ENCODE measurements at places on chromosomes 1 and 21.

DNA sequence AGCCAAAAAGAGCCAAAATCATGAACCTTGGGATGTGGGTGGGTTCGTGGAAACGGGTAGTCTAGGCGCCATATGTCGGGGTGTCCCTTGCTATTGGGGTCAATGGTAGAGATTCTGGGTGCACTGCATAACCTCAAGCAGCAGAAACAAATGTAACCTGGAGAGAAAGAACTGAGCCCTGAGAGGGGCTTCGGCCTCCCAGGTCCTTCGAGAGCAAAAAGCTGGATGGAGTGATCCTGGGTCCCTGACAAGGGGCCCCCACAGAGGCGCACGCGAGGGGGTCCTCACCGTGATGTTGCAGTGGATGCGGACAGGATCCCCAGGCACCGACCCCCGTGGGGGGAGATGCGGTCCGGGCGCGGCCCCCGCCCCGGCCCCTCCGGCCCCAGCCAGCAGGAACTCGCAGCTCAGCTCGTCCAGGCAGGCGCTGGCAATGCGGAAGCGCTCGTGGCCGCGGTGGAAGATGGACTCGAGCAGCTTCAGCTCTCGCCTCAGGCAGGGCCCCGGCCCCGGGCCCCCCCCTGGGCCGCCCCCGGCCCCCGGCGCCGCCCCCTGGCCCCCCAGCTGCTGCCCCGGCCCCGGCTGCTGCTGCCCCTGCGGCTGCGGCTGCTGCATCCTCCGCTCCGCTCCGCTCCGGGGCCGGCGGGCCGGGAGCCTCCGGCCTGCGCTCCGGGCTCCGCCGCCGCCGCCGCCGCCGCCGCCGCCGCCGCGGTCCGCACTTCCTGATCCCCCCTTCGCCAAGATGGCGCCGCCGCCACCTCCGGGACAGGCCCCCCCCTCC lies at the start of gene UBE2Q1:
Gene UBE2Q1, minus strand, starts transcription at position 724 of the 781 bp plus-strand sequence. Its CDS starts 109 bp downstream, at position 615.
- DNase-seq, result no peak

DNA sequence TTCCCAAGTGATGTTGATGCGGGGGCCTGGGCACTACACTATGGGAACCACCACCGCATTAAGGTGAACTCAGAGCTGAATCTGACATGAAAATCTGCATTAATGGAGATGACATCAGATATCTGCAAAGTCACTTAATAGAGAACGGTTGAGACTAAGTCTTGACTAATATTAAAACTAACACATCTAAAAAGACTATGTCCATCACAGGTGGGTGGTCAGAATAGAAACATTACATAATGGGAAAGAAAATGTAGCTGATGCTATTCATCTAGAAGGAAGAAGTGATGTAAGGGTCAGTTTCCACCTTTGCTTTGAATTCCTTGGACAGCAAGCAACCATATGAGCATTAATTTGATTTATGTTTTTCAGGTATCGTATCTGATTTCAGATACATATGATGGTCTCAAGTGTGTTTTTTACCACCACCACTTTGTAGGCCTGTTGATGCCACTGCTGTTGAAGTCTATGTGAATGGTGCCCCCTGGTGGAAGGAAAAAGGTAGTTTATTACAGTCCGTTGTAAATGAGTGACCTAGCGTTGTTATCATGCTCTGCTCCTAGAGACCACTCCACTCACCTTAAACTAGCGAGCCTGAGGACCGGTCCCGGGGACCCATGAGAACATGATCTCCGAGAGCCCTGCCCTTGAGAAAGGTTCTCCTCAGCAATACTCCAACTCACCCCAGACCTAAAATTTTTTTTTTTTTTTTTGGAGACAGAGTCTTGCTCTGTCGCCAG lies 73.5 kb downstream of the BACH1 start:
- peak; percentile 73 for DNase-seq

DNA sequence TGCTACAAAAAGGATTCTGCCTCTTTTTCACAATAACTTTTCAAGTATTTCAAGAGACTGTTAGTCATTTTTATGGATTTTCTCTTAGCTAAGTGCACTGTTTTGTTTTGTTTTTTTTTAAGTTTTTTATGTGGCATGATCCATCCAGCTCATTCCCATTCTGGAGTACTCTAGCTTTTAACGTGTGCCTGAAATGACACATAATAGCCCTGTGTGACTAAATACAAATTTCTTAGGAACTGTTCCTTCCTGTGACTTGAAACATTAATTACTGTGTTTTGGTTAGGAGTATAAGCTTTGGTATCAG lies 143.9 kb downstream of the HS2ST1 start:
- DNase-seq, result no peak

- DNase-seq, result no peak
These were observed 46.6 kb upstream of the GALNT2 start for GRCh38 chr1:230020451-230020850.

- no peak for DNase-seq
These were observed 50.6 kb downstream of the NRIP1 start for GRCh38 chr21:15014221-15014620.

DNA sequence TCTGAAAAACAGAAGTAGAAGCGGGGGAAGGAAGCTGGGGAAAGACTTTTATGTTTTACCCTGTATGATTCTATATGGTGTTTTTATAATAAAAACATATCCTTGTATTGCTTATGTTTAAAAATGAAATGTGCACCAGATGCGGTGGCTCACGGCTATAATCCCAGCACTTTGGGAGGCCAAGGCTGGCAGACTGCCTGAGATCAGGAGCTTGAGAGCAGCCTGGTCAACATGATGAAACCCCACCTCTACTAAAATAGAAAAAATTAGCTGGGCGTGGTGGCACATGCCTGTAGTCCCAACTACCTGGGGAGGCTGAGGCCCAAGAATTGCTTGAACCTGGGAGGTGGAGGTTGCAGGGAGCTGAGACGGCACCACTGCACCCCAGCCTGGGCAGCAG lies 155.4 kb downstream of the SMYD3 start:
- no peak for DNase-seq

DNA sequence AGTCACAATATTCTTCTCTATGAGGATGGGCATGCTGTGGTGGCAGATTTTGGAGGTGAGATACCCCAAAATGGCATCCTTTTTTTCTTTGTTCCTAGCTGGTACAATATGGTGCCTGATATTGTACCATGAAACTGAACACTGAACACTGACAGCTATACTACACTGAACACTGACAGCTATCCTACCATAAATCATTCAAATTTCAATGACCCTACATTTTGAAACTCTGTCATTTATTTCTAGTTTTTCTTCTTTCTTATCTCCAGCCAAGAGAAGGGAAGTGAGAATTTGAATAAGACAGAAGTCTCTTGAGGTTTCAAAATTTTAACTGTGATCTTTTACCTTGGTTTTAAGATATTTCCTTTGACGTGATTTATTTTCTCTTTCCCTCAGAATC lies 76.3 kb downstream of the LRRC53 start:
- DNase-seq, result no peak

DNA sequence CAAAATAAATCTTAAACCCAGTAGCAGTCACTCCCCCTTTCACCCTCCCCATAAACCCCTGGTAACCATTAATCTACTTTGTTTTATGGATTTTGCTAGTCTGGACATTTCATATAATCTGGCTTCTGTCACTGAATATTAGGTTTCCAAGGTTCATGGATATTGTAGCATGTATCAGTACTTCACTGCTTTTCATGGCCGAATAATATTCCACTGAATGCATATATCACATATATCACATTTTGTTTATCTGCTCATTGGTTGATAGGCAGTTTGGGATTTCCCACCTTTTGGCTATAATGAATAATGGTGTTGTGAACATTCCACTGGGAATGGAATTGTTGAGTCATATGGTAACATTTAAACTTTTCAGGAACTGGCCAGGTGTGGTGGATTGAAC lies 4.6 kb upstream of the WDR4 start:
- no peak for DNase-seq

- DNase-seq, result peak; percentile 75
These were observed 438 bp downstream of the MRPS6 start for GRCh38 chr21:34073749-34074282.

GRCh38 chr1:41487126-41488039 lies 2.9 kb upstream of the EDN2 start:
- DNase-seq, result peak; percentile 87

GRCh38 chr1:43479414-43479813 lies 25.7 kb upstream of the HYI start:
- DNase-seq, result no peak

- DNase-seq, result peak; percentile 32
These were observed 5.9 kb downstream of the USP24 start for GRCh38 chr1:55209247-55209646.

- no peak for DNase-seq
These were observed 77.7 kb upstream of the ADAM30 start for GRCh38 chr1:119974013-119974412.

DNA sequence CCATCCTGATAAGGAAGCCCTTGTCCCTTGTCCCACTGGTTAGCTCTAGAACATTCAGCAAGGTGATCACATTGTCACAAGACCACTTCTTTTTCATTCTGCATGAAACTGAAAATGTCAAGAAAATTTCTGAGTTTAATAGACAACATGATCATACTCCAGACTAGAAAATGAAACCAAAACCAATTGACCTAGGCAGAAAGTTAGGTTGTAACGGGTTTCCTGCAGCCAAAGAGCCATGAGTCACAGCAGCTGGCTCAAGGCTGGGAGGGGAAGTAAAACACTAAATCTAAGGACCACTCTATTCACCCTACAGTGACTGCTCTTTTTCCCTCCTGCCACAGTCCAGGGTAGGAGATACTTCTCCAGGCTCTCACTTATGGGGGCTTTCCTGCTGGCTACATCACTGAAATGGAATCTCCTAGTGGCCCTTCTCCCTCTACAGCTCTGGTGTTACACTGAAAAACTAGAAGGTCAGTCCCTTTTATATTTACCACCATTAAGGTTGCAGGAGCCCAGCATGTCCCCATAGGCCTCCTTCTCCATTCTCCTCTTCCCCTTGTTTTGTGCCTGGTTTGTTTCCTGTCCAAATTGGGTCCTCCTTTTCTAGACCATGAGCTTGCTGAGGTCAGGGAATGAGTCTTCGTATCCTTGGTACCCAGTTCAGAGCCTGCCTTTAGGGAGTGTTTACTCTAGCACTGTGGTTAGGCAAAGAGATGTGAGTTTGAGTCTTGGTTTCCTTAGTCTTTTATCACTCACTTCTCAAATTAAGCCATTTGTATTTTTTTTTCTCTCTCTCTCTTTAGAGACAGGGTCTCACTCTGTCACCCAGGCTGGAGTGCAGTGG lies 236.5 kb upstream of the JUN start:
- DNase-seq, result peak; percentile 73

DNA sequence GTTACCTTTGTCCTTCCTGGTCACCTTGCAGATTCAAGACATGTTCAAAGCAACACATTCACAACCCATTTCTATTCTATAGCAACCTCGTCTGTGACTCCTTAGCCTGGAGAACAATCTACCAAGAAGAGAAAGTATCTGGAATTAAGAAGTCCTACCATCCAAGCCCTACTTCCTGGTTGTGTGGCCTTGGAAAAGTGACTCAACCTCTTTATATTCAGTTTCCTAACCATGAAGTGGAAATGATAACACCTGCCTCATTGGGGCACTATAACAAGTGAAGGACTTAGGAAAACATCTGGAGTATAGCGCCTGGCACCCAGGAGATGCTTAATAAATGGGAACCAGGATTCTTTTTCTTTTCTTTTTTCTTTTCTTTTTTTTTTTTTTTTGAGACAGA lies 36.5 kb upstream of the SRRM1 start:
- DNase-seq, result no peak

GRCh38 chr1:102434421-102434820 lies 437.7 kb upstream of the OLFM3 start:
- peak; percentile 4 for DNase-seq

- DNase-seq, result no peak
These were observed 299.2 kb downstream of the SRGAP2C start for GRCh38 chr1:121483961-121484424.

- no peak for DNase-seq
These were observed 109.2 kb upstream of the RAB4A start for GRCh38 chr1:229161740-229162139.

DNA sequence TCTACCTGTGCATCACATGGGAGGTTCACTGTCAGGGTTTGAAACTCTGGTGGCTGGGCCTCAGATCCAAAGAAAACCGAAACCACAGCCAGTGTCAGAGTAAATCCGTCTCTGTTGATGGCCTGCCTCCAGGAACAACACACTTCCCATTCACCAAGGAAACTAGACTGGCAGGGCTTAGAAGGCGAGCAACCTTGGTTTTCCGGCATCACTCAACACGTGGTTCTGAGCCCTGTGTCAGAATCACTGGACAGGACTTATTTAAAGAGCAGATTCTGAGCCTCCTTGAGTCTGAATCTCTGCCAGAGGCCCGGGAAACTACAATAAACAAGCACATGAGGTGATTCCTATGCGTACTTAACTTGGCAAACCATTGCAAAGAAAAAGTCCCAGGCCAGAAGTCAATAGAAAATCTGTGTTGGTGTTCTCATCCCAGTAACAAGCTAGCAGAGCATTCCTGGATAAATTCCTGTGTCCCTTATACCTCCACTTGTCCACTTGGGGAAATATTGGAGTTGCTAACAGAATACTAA lies 70.0 kb downstream of the KCTD3 start:
- no peak for DNase-seq

- DNase-seq, result no peak
These were observed 26.6 kb upstream of the CDC14A start for GRCh38 chr1:100325415-100326324.

- DNase-seq, result no peak
These were observed 80.8 kb upstream of the POU3F1 start for GRCh38 chr1:38127428-38127827.

GRCh38 chr1:209202830-209203532 lies 380.5 kb upstream of the CAMK1G start:
- peak; percentile 57 for DNase-seq

GRCh38 chr1:208177656-208178055 lies 66.5 kb downstream of the PLXNA2 start:
- peak; percentile 21 for DNase-seq

DNA sequence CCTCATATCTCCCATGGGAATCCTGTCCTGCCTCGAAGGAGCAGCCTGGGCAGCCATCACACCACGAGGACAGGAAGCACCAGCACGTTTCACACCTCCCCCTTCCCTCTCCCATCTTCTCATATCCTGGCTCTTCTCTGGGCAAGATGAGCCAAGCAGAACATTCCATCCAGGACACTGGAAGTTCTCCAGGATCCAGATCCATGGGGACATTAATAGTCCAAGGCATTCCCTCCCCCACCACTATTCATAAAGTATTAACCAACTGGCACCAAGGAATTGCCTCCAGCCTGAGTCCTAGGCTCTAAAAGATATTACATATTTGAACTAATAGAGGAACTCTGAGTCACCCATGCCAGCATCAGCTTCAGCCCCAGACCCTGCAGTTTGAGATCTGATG lies 8.7 kb downstream of the SLAMF8 start:
- DNase-seq, result no peak

DNA sequence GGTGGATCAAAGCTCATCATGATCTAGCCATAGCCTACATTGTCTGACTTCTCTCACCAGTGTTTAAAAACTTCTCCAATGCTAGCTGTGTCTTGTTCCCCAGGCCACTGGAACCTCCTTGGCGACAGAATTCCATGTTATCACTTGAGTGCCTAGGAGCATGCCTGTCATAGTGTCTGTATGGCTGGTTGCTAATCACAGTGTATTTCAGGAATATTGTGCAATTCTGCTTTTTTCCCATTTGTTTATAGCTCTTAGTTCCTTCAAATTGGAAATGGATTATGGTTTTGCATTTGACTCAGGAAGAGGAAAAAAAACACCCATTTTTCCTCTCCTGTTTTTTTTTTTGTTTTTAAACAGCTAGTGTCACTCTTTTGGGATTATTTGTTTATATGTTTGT lies 25.5 kb downstream of the ROR1 start:
- DNase-seq, result no peak

- DNase-seq, result no peak
These were observed 3.3 kb downstream of the TMEM200B start for GRCh38 chr1:29120367-29120766.
